ENCODE measurements at places on chromosomes 12 and 14.

DNA sequence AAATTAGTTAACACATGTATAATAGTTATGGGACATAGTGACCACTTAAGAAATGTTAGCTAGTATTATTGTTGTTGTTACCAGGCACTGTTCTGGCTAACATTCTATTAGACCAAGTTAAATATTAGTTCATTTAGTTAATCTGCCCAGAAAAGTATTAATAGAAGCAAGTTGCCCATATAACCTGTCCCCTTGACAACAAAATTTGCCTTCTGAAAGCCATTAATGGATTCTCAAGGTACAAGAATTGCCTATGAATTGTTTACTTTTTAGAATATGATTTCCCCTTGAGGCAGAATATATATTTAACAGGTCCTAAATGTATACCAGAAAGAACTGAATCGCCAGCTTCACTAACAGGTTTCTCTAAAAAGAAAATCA is 167.3 kb upstream of the TMCC3 start:
- DNase-seq: no peak

DNA sequence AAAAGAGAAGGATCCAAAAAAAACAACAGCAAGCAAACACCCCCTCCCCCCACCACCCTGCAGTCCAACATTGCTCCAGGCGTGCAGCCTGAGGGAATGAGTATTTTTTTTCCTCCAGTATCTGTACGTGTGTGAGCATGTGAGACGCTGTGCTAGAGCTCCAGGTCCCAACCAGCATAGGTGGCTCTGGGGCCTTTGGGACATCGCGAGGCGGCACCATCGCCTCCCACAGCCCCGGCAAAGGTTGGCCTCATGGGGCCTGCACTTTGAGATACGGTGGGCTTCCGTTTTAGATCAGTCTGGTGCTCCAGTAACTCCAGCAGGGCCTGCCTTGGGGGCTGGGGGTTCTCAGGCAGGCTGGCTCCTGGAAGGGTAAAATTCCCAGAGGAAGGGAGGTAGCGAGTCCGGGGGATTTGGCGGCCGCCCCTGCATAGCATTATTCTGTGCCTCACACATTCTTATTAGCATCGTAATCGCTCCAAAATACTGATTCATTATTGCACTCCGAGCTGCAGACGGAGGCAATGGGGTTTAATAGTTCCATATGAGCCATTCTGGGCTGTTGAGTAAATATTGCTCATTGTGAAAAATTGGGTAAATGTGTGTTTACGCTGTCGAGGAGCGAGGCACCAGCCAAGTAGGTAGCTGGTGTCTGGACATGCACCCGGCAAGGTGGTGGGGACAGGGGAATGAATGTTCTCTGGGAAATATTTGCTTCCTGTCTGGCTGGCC is 143.1 kb upstream of the MYL2 start:
- no peak for DNase-seq

DNA sequence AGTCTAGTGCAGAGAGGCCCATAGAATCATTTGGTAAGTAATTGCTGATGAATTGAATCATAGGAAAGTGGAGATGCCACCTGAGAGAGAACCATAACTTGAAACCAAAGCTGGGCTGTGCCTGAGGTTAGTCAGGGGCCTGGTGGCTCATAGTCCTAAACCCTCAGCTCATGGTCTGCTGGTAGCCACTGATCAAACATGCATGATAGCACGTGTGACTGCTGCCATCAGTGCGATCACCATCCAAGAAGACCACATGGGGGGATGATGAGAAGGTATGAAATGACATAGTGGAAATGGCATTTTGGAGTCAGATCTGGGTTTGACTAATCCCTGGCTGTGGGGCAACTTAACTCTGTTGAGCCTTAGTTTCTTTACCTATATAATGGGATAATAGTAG is 190.5 kb downstream of the CACNA1C start:
- DNase-seq: no peak

DNA sequence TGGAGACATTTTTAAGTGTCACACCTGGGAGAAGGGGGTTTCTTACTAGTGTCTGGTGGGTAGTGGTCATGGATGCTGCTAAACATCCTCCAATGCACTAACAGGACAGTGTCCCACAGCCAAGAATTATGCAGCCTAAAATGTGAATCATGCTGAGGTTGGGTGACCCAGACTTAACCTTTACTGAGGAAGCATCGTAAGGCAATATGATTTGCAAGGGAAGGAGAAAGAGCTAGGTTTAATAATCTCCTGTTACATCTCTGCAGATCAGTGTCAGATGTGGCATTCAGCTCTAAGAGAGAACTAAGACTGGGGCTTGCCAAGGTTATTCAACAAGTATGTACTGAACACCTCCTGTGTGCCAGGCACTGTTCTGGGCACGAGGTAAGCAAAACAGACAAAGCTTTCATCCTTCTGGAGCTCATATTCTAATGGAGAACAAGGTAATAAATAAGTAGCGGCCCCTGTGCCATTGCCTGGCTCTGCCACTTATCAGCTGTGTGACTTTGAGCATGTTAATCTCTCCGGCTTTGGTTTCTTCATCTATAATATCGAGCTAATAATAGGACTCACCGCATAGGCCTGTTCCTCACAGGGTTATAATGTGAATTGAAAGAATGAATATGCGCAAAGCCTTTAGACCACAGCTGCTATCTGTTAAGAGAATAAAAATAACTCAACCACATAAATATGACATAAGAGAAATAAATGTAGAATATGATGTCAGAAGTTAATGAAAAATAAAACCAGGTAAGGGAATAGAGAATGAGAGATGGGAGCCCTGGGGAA is 13.5 kb upstream of the GOLGA5 start:
- no peak for DNase-seq

DNA sequence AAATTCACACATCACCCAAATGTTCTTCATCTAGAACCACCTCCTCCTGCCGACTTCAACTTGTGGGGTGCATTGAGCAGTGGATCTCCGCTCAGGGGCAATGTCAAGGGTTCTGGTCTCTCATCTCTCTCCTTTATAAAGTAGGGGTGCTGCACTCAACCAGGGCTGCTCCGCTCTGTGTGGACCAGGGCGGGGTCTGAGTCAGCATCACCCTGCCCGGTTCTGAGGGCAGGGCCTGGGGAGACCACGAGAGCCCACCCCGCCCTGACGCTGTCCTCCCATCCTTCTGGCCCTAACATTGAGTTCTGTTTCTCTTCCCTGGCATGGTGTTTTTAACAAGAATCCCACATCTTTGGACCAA is 311.6 kb upstream of the DIO3 start:
- DNase-seq: no peak
